ENCODE measurements at places on chromosomes 2 and 18.

DNA sequence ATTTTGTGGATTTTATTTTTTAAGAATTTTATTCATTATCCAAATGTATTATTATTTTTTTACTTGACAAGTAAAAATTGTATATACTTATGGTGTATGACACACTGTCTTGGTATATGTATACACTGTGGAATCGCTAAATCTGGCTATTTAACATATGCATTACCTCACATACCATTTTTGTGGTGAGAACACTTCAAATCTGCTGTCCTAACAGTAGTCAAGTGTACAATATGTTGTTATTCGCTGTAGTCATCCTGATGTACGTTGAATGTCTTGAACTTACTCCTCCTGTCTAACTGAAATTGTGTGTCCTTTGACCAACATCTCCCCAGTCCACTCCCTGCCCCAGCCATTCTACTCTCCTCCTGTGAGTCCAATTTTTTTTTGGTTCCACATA is 153.2 kb upstream of the PTPRM start:
- DNase-seq: no peak

- no peak for DNase-seq
Observed at GRCh38 chr2:239149501-239149900, 251.3 kb downstream of the HDAC4 start.

GRCh38 chr2:198857246-198857645 is 600.5 kb downstream of the SATB2 start:
- no peak for DNase-seq

- no peak for DNase-seq
Observed at GRCh38 chr2:94762600-94762999, 108.6 kb upstream of the TEKT4 start.

GRCh38 chr2:204517154-204517553 is 28.1 kb upstream of the PARD3B start:
- no peak for DNase-seq

GRCh38 chr2:48933828-48934497 is 178.4 kb upstream of the LHCGR start:
- no peak for DNase-seq
